Hematopoietic multipotent progenitor cell treated with erythropoietin and hydrocortisone succinate and interleukin-3 and kit ligand, for 17 days (in vitro differentiated cells): ENCODE measurements at places on chromosomes 13 and 19.

GRCh38 chr13:57820924-57821323 lies 189.4 kb downstream of the PCDH17 start:
- DNase-seq, result no peak

DNA sequence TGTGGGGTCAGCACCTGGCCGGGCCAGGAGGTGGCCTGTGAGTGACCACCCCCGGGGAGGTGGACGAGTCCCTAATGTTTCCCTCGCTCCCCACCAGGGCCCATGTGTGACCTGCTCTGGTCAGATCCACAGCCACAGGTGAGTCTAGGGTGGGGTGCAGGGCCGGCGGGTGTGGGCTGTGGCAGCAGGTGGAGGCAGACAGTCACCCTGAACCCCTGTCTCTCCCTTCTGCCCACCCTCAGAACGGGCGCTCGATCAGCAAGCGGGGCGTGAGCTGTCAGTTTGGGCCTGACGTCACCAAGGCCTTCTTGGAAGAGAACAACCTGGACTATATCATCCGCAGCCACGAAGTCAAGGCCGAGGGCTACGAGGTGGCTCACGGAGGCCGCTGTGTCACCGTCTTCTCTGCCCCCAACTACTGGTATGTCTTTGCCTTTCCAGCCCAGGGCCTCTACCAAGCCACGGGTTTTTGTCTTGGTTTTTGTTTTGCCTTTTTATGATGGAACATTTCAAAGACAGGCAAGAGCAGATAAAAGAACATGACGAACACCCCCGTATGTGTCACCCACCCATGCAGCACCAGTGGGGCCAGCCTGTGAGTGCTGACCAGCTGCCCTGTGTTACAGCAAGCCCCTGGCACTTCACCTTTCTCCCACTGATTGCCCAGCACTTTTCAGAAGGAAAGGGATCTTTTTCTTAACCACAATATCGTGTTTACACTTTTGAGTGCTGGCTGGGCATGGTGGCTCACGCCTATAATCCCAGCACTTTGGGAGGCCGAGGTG lies 24.9 kb downstream of the CCDC8 start:
- no peak for DNase-seq

DNA sequence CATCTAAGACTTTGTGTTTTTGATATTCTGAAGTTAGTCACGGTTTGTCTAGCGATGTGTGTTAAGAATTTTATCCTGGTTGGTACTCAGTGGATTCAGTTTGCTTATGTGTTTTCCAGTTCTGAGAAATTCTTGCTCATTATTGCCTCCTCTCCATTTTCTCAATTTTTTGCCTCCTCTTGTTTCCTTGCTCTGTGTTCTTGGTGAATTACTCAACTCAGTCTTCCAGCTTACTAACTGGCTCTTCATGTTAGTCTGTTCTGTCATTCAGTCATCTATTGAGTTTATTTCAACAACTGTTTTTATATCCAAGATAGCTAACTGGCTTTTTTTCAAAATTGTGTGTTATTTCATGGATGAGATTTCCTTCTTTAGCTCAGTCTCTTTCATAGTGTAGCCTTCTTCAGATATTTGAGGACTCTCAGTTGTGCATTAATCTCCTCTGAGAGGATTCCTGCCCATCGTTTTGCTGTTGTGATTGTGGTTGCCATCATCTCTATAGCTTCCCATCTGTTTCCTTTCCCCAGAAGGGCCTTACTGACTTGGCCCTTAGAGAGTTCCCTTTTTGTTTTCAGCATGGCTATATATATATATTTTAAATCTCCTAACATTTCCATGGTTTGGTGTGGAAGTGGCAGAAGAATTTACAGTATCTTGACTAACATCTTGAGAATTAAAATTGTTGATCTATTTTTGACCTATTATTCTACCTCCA lies 6.2 kb downstream of the SETDB2 start:
- no peak for DNase-seq

GRCh38 chr13:35843272-35843671 lies 287.9 kb downstream of the DCLK1 start:
- no peak for DNase-seq

DNA sequence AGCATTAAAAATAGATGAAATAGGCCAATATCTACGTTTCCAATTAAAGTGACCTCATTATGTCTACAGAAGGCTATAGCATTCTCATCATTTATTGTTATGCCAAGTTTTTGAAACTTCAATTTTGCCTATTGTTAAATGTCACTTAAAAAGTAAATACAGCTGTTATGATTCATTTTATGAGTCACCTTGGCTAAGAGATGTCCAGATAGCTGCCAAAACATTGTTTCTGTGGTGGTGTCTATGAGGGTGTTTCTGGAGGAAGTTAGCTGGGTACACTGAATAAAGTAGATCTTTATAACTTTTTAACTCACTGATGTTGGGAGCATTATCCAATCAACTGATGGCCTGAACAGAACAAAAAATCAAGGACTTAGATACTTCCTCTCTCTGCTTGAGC lies 1209.7 kb upstream of the PCDH9 start:
- no peak for DNase-seq

GRCh38 chr13:71856548-71857043 lies 10.4 kb downstream of the DACH1 start:
- DNase-seq, result no peak

DNA sequence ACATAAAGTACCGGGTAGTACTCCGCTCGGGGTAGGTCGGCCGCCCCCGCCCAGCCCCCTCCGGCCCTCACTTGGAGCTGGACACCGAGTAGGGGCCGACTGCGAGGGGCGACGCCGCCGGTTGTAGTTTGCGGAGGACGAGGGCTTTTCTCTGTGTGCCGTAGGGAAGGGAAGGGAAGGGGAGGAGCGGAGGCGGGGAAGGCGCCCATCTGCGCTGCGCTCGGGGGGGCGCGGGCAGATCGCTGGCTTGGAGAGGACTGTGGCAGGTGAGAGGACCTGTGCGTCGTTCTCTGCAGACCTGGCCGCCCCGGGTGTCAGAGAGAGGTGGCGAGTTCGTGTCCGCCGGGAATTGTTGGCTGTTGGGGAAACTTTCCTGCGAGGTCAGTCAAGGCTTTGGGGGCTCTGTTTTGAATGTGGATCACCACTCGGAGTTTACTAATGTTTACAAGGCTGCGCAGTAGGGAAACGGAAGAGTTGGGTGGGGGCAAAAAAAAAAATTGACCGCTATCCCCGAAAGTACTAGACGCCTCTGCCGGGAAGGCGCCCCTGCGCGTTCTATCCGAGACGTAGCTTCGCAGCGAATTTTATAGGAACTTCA lies 1.4 kb downstream of the ING1 start:
- no peak for DNase-seq

DNA sequence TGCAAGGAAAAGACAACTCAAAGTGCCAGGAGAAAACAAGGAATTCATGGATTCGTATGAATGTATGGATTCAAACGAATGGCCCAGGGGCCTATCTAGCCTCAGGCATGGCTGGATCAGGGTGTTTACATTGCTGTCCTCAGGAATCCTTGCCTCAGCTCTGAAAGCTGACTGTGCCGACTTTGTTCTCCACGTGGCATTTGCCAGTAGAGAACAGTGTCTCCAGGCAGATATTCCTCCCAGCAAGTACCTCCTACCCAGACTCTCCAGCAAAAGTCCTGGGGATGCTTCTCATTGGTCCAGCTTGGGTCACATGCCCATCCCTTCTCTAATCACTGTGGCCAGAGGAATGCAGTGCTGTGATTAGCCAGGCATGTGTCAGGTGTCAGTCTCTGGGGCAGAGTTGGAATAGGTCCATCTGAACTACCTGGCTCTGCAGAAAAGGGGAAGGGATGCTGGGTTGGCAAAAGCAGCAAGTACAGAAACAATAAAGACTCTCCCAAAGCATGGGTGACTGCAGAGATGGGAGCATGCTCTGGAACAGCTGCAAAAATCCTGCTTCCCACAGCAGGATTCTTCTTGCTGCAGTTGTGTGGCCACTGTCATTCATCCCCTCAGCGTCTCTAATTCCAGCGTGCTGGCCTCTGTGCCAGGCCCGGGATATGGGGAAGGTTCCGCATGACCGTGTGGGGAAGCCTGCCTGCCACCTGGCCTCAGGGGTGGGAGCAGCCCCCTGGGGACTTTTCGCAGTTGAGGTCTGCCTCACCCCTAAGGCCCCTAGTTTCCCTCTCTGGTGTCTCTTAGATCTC lies 30.0 kb downstream of the CCNE1 start:
- DNase-seq, result no peak
